Activated CD8-positive, alpha-beta T cell treated with anti-CD3 and anti-CD28 coated beads, Interleukin-2, amount 10 ng/mL, durations not matched to agents 7 days and 5 days (primary cell): ENCODE measurements at places on chromosomes 1 and 21. TPM values are rescaled to one million over a fixed set of nuclear protein-coding genes. Genes with fewer than 3 reads are reported as not detected.

Gene FCRL1
- total RNA-seq, result not detected

Gene ARHGAP29
- total RNA-seq, result not detected

Gene C4BPB
- 1.7 TPM for total RNA-seq

Gene CASQ1
- not detected for total RNA-seq

Gene PRAMEF5
- total RNA-seq, result not detected

Gene KIF21B
- 158 TPM for total RNA-seq

Gene CFHR3
- total RNA-seq, result not detected

DNA sequence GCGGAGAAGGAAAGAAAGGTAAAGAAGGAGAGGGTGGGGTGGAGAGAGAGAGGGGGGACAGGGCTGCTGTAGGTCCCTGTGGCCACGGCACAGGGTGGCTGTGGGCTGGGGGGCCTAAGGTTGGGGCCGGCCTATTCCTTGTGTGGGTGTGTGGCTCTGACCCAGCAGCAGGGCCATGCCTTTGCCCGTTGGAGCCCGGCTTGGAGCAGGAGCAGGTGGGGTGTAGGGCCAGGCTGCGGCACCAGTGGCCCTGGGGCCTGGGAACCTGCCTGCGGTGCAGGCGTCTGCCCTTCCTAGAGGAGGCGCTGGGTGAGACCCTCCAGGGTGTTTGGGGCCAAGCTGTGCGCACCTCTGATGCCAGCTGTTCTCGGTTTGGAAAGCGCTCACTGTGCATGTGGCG is 19.7 kb upstream of the SUMO3 start:
- no peak for DNase-seq

GRCh38 chr1:155831279-155831976 is 25.6 kb downstream of the GON4L start:
- DNase-seq, result no peak

DNA sequence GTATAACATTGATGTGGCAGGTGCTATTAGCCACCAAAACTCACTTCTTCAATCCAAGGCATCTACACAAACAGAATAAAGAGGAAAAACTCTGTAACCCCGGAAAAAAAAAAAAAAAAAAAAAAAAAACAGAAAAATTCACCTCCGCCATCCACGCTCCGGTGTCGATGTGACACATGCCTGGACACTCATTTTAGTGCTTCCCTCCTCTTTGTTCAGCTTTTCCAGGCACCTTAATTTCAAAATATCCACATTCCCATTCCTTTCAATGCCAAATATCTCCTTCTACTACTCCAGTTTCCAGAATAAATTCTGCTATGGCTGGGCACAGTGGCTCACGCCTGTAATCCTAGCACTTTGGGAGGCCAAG is 5.8 kb upstream of the RERE start:
- no peak for DNase-seq

- no peak for DNase-seq
Measured at GRCh38 chr1:21149855-21150432, 26.8 kb downstream of the EIF4G3 start.

- DNase-seq, result no peak
Measured at GRCh38 chr1:77399250-77400086, 117.6 kb downstream of the AK5 start.

GRCh38 chr1:245247801-245248200 is 93.0 kb downstream of the KIF26B start:
- DNase-seq, result no peak

- DNase-seq, result no peak
Measured at GRCh38 chr1:201511941-201512539, 5.1 kb upstream of the CSRP1 start.
